ENCODE measurements at places on chromosomes 6 and 20. TPM values are rescaled to one million over a fixed set of nuclear protein-coding genes. Genes with fewer than 3 reads are reported as not detected.

The GRM4 gene
- polyA plus RNA-seq, result not detected

The ANGPT4 gene
- polyA plus RNA-seq, result not detected

The OXT gene
- 1.5 TPM for polyA plus RNA-seq

The CRIP3 gene
- 2.7 TPM for polyA plus RNA-seq

The SCRT2 gene
- polyA plus RNA-seq, result not detected

The CNKSR3 gene
- polyA plus RNA-seq, result not detected

The PROCR gene
- not detected for polyA plus RNA-seq

- DNase-seq, result no peak
These were observed 1202.0 kb upstream of the ADGRB3 start for GRCh38 chr6:67433124-67433523.

DNA sequence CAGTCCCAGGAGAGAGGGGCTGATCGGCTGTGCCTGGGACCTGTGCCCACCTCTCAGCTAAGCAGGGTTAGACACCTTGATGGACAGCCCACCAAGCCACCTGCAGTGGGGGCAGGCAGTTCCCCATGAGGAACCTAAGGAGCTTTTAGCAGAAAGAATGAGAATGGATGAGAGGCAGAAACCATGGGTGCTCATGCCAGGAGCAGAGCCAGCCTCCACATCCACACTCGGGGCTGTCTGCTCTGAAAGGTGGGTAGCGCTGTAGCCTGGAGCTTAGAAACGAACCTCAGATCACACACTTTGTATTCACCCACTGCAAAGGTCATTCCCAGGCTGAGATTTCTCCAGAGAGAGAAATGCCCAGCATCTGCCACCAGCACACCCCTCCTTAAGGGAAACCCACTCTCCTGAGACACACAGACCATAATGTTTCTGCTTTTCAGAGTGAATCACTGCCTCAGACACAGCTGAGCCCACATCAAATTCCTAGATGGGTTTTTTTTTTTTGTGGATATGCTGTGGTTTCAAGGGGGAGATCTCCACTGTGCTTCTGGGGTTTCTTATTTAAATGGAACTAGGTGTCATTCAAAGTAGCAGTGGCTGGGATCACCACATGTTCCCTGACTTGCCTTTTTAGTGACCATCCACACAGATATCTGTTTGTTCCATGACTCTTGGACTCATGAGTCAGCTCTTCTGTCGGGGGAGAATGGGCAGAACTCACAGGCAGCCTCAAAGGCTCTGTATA is 218.9 kb downstream of the EYA2 start:
- DNase-seq, result no peak

DNA sequence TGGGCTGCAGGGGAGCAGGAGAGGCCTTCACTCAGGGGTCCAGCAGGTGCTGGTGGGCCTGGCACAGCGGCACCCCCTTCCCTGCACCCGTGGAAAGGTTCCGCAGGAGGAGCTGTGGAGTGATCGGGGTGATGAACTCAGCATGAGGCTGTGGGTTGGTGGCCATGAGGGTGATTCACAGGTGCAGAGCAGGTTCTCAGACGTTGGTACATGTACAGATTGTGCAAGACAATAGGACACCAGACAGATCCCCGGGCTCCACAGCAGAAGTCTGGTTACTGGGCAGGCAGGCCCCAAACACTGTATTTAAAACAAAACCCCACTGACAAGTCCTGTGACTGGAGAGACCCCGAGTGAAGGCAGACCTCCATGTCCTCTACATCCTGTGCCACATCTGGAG is 151.6 kb upstream of the CDH4 start:
- no peak for DNase-seq

GRCh38 chr6:43608310-43608763 is 20.7 kb downstream of the GTPBP2 start:
- DNase-seq, result peak; percentile 26

GRCh38 chr6:154675602-154676088 is 57.6 kb upstream of the SCAF8 start:
- peak; percentile 84 for DNase-seq

DNA sequence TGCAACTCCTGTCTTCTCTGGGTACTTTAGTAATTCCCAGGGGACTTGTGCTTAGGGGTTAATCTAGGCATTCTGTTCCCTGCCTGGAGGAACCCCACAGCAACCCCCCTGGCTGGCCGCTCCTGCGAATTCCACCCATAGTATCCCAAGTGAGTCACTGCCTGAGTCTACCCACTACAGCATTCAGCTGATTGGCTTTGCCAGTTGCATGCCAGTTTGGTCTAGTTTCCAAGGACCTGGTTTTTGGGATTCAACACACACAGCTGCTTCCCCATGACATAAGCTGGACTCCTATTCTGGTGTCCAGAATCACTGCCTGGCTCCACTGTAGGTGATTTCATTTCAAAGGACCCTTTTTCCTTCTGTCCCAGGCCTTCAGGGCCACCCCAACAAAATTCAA is 40.3 kb downstream of the PLCG1 start:
- no peak for DNase-seq

DNA sequence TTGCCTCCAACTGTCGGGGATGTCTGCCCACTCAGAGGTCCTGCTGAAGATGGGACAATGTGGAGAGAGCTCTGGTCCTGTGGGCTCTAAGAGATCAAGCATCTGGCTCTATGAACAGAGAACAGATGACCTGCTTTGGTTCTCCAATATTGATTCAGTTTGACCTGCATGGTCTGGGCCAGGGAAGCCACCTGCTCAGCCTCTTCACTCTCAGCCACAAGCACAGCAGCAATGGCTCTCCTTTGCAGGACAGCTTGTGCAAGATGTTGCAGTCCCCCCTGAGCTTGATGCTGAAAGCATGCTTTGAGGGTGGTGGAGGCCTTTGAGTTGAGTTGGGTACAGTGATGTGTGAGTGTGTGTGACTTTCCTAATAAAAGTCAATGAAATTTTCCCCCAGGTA is 18.6 kb upstream of the MCM3 start:
- no peak for DNase-seq

DNA sequence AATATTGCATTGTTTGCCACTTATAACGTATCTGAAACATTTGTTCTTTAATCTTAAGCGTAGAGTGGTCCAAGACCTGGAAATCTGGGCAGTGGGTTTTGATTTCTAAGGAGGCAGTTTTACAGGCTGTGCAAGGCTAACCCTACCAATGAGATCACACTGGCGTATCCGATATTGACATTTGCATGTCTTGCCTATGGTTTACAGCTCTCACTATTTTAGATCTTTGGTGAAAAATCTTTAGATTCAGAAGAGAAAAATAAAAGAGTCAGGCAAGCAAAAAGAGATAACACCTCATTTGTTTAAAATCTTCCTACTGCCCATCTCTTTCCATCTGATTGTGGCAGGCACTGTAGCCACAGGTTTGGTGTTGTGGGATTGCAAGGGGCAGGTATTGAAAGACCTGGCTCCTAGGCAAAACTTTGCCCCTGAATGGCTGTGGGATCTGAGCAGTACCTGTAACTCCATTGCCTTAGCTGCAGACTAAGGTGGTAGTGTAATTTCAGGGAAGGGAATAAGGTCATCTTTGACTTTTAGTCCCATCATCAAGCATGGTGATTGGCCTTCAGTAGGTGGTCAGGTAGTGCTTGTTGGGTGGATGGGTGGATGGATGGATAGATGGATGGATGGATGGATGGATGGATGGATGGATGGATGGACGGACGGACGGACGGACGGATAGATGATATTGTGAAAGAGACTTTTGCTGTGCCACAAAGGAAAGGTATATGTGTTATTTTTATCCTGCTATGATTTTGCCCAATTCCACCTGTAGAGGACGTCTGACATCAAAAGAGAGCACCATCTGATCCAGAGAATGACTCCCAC is 1.9 kb downstream of the TNFAIP3 start:
- no peak for DNase-seq

DNA sequence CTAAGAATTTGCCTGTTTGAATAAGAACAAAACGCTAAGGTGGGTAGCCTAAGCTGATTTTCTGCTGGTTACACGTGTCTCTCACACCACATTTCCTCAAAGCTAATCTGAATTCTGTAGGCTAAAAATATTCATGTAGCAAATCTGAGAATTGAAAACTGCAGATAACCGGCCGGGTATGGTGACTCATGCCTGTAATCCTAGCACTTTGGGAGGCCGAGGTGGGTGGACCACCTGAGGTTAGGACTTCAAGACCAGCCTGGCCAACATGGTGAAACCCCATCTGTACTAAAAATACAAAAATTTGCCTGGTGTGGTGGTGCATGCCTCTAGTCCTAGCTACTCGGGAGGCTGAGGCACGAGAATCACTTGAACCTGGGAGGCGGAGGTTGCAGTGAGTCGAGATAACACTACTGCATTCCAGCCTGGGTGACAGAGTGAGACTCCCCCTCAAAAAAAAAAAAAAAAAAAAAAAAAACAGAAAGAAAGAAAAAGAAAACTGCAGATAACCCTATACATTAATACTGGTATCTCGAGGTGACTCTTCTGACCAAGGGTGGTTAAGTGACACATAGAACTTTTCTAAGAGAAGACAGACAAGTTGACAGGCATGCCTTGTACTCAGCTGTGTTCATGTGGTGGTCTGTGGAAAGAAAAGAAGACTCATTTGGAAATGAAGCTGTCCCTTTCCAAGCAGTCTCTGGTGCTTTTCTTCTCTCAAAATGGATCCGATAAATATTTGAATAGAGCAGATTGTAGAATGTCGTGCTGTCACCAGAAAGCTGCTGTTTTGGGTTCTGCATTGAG is 24.7 kb upstream of the ASXL1 start:
- DNase-seq, result no peak

- peak; percentile 24 for DNase-seq
These were observed 9.6 kb upstream of the CHD6 start for GRCh38 chr20:41627611-41628244.

Measured in naive B cell (primary cell).